ENCODE measurements at places on chromosomes 7 and 10.

GRCh38 chr10:46542567-46543465 is 13.6 kb downstream of the GPRIN2 start:
- DNase-seq = no peak

DNA sequence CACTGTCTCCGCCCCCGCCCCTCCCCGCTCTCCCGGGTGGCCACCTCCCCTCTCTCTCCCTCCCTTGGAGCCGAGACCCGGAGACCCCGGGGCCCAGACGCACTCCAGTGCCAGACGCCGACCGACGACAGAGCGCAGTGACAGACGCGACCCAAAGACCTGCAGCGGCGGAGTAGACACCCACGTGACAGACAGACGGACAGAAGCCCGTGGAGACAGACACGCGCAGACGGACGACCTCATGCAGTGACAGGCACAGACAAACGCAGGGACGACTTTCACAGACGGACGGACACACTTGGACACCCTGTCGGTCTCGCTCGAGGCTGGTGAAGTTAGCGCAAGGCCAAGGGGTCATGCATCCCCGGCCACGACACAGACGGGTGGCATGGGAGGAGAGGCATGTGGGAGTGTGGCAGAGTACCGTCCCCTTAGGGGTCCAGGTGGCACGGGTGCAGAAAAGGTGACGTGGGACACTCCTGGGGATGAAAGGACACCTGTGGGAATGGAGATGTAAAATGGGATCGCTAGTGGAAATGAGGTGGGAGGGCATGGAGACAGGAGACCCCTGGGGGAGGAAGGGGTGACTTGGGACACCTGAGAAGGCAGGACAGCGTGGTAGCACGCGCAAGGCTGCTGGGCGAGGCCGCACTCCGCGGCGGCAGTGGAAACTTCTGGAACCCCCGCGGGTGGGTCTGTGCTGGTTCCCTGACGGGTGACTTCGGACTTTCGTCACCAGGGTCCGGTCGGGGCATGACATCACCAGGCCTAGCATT is 456 bp upstream of the ACHE start:
- peak; percentile 82 for DNase-seq

DNA sequence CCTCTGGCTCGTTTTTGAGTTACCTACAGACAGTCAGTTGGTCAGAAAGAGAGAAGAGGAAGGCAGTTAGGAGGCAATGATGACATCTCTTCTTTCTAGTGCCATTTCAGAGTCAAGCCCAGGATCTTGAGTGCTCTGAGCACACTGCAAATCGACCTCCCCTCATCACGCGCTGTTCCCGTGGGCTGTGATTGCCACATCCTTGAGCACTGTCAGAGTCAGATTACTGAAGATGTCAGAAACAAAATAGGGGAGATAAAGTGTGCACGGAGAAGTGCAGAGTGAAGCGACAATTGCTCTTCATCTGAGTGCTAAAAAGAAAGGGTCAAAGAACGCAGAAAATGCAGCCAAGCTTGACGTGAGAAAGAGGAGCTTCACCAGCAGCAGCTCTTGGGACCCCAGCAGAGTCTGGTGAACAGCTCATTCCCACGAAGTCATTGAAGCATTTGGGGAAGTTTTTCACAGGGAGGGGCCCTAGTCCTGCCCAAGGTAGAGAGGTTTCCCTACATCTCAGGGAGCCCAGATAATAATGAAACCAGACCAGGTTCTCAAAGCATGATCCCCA is 661.7 kb upstream of the AUTS2 start:
- no peak for DNase-seq

- DNase-seq = no peak
Observed at GRCh38 chr10:98411166-98411565, 3.8 kb downstream of the PYROXD2 start.

DNA sequence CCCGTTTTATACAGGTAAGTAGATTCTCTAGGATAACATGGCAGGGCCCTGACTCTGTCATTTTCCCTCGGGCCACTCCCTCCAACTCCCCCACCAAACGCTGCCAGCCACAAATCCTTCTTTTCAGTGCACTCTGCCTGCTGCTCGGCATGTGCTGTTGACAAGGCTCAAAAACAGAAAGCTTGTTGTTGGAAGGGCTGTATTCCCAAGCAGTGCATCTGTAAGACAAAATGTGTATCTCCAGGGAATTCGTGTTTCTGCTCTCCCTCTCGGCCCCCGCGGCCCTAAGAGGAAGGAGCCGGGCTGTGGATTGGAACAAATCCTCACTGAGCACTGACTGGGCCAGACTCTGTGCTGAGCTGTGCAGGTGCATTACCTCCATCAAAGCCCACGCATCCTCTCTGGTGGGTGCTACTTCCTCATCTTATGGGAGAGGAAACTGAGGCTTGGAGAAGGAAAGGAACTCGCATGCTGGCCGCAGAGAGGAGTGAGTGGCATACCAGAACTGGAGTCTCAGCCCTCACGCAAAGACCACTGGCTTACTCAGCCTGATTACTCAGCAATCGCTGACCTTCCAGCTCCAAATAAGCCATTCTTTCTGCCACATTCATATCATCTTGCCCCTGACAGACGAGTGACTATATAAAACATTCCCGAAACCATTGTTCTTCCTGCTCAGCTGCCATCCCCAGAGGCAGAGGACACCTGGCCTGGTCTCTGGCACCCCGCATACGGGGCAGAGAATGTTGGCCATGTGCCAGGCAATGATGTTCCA is 33.5 kb upstream of the ENO4 start:
- no peak for DNase-seq

GRCh38 chr7:16875861-16876260 is 5.9 kb downstream of the AGR3 start:
- no peak for DNase-seq

GRCh38 chr7:43674559-43675436 is 54.5 kb downstream of the COA1 start:
- no peak for DNase-seq

GRCh38 chr7:24536682-24537081 is 36.6 kb upstream of the PALS2 start:
- no peak for DNase-seq

- DNase-seq = no peak
Observed at GRCh38 chr7:86788948-86789347, 145.2 kb downstream of the GRM3 start.

DNA sequence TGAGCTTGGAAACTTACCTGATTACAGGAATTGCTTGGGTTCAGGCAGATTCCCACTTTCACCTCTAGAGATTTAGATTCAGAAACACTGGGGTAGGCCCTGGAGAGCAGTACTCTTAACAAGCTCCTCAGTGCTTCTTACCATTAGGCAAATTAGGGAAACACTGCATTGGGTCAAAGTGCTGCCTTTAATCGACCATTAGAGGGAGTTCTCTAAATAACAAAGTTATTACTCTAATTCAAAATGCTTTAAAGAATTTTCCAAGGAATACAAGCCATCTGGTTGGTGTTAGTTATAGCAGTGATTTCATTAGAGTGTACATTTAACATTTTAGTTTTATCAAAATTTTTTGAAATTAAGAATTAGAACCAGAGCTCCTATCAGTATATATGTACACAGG is 324.5 kb downstream of the GFRA1 start:
- DNase-seq = no peak

- no peak for DNase-seq
Observed at GRCh38 chr10:19578571-19578970, 237.7 kb upstream of the PLXDC2 start.

DNA sequence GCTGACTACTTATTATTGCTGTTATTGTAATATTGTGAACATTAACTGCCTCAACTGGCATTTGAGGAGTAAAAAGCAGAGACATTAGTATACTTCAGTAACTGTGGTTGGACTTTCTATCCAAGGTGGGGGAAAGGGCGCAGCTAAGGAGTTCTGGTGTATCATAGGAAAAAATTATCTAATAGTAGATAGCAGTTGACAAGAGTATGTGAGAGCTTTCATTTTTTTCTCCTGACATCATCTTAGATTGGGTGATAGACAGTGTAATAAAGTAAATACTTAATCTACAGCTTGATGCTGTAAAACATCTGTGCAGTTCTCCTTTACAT is 68.9 kb downstream of the PHTF2 start:
- DNase-seq = no peak

DNA sequence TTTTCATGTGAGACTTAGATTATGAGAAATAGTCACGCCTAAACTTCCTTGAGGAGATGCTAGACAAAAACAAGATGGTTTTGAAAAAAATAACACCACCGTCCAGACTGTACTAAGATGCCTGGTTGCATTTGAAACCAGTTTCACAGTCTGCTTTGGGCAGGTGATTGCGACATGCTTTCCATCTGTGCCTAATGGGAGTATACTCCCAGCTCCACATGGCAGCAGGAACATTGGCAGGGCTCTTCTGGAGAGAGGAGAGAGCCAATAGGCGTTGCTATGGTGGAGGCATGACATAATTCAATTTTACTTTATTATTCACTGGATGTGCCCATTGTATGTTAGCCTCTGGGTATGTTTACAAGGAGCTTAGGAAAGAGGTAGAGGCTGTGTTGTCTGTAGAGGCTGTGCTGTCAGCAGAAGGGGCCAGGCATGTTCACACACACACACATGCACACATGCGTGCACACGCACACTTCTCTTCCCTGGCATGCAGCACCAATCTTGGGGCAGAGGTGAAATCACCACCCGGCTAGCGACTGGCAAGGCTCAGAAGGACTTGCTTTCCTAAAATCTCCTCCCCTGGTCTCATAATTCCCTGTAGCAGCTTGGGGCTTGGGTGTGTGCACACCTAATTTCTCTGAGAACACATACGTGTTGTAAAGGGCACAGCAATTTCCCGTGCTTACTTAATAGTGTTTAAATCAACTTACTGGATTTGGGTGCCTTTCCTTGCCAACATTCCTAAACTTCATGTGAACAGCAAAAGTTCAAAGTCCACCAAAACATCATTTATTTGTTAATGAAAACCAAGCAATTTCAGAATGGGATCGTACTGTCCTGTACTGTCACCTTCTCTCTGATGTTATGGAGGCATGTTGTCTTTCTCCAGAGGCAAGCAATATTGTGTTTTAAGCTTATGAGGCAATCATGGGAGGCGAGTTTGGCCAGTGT is 162.1 kb downstream of the TCF7L2 start:
- no peak for DNase-seq

GRCh38 chr10:125482637-125483036 is 200.3 kb downstream of the TEX36 start:
- no peak for DNase-seq

DNA sequence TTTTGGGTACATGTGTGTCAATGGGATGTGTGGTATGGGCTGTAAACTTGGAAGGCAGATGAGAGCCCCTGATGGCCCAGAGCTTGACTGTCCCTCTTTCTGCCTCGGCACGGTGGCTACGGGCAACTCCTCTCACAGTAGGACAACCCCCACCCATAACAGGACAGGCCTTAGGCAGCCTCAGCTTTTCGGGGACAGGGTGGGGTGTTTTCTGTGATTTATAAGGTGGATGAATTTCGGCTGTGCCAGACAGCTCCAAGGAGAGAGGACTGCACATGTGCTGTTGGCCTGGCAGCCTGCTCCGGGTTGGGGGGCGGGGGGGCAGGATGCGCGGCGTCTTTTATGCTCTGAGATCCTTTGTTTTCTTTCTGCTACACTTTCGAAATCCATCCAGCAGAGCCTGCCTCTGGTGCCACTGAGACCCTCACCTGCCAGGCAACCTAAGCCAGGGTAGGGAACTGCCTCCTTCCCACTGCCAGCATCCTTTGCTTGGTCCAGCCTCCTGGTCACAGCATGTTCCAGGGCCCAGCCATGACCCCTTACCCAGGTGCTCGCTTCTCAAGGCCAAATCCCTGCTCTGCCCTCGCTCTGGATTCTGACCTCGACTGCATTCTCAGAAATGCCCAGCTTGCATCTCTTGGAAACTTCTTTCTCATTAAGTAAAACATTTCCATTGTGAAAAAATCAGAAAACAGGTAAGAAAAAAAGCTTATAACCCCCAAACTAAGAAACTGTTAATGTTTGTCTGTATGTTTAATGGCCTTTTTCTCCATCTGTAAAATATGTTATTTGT is 15.4 kb upstream of the BTBD16 start:
- no peak for DNase-seq

GRCh38 chr7:128790315-128791041 is 1.3 kb upstream of the CCDC136 start:
- DNase-seq = peak; percentile 73

Measured in ecto neural progenitor cell (in vitro differentiated cells).